ENCODE measurements at places on chromosomes 2 and 18.

- H3K4me1 ChIP-seq = no peaks in the 10 kb centered on the region
- H3K27me3 ChIP-seq = no peaks in the 10 kb centered on the region
- DNase-seq = no peak
Observed at GRCh38 chr2:150211164-150211631, 276.3 kb downstream of the RND3 start.

GRCh38 chr18:12399231-12399630 is 8.5 kb upstream of the PRELID3A start:
- no peak for DNase-seq
- peaks cover 13% of the 10 kb centered on the region for H3K4me1 ChIP-seq
- no peaks in the 10 kb centered on the region for H3K27me3 ChIP-seq
- no peak overlapping the region for H3K4me3 ChIP-seq
- no peaks in the 10 kb centered on the region for H3K36me3 ChIP-seq

- H3K4me3 ChIP-seq = no peak overlapping the region
- DNase-seq = no peak
- no peaks in the 10 kb centered on the region for H3K4me1 ChIP-seq
- no peaks in the 10 kb centered on the region for H3K36me3 ChIP-seq
- H3K27me3 ChIP-seq = no peaks in the 10 kb centered on the region
Observed at GRCh38 chr2:101185656-101186055, 34.5 kb upstream of the TBC1D8 start.

DNA sequence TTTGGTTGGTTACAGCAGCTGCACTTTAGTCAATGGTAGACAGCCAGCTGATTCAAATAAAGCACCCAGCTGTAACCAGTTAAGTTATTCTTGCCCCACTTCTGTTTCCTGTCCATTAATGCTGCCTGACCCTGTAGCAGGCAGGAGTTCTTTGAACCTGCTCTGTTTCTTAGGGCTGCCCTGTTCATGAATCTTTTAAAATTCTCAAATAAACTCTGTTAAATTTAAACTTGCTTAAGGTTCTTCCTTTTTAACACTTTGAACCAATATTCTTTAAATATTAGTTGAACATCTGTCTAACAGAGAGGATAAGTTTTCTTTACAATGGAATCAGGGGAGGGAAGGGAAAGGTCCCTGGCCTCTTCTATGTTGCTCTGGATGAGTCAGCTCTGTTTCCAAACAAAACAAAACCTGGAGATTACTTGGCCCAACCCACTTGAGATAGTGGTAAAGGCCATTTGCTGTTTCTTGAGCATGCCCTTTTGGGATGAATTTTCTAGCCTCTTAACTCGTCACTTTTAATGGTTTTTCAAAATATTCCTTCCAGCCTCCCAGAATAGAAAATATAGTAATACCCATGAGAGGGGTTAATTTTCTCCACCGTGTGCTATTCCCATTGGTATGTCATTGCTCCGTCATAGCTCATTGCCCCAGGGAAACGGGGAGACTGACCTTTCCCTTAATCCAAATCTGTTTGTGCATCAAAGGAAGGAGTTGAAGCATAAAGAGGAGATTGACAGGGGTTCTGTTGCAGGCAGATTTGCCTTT is 112.1 kb upstream of the FHL2 start:
- H3K36me3 ChIP-seq = no peaks in the 10 kb centered on the region
- peaks cover 6% of the 10 kb centered on the region for H3K4me1 ChIP-seq
- peak; percentile 4 for DNase-seq
- no peak overlapping the region for H3K4me3 ChIP-seq
- H3K27ac ChIP-seq = no peak overlapping the region

- no peak overlapping the region for H3K27ac ChIP-seq
- H3K4me1 ChIP-seq = no peaks in the 10 kb centered on the region
- no peaks in the 10 kb centered on the region for H3K36me3 ChIP-seq
- no peak for DNase-seq
Observed at GRCh38 chr2:206218796-206219499, 55.5 kb upstream of the ZDBF2 start.

- H3K27ac ChIP-seq = no peak overlapping the region
- no peak overlapping the region for H3K4me3 ChIP-seq
- H3K36me3 ChIP-seq = no peaks in the 10 kb centered on the region
- no peaks in the 10 kb centered on the region for H3K27me3 ChIP-seq
- no peak for DNase-seq
- no peaks in the 10 kb centered on the region for H3K4me1 ChIP-seq
Observed at GRCh38 chr2:168427451-168427850, 28.6 kb upstream of the CERS6 start.

- H3K4me3 ChIP-seq = no peak overlapping the region
- no peaks in the 10 kb centered on the region for H3K4me1 ChIP-seq
- no peaks in the 10 kb centered on the region for H3K36me3 ChIP-seq
- no peak overlapping the region for H3K27ac ChIP-seq
- H3K27me3 ChIP-seq = no peaks in the 10 kb centered on the region
Observed at GRCh38 chr18:44841221-44841620, 160.5 kb downstream of the SETBP1 start.

GRCh38 chr2:38602136-38602731 is 494 bp downstream of the HNRNPLL start:
- H3K4me3 ChIP-seq = peak overlapping the region; percentile 77
- H3K4me1 ChIP-seq = peaks cover 28% of the 10 kb centered on the region
- H3K36me3 ChIP-seq = no peaks in the 10 kb centered on the region
- H3K27ac ChIP-seq = peak overlapping the region; percentile 95
- DNase-seq = no peak
- no peaks in the 10 kb centered on the region for H3K27me3 ChIP-seq

DNA sequence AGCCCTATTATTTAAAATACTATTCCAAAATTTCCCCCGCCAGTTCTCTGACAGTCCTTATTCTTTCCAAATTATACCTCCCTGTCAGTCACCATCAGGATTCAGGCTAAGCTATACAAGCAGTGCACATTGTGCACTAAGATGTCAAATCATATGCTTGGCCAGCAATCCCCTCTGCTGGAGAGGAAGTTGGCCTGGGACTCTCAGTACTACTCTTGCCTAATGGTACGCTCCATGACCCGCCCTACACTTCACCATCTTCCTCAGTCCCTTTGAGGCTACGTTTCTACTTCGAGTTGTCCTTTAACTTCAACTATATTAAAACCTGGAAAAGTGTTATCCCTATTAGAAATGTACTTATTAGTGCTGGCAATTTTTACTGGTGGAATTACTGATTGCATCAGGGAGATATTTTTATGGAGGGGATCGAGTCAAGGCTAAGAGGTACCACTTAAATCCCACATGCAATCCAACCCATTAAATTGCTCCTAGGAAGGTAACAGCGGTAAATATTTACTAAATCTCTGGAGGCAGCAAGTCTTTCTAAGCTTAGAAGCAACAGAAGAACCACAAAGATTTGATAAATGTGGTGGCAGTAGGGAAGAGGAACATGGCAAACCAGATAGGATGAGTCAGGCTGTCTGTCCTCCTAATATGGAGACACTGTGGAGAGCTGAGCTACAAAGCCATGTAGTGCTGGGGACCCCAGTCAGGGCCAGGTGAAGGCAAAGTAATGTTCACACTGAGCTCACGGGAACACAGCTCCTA is 2.7 kb downstream of the USP40 start:
- H3K4me1 ChIP-seq = peaks cover 7% of the 10 kb centered on the region
- H3K27ac ChIP-seq = no peak overlapping the region
- no peak overlapping the region for H3K4me3 ChIP-seq
- peaks cover 5% of the 10 kb centered on the region for H3K36me3 ChIP-seq
- DNase-seq = no peak

GRCh38 chr2:190837952-190838361 is 42.7 kb upstream of the GLS start:
- H3K4me3 ChIP-seq = no peak overlapping the region
- H3K4me1 ChIP-seq = peaks cover 34% of the 10 kb centered on the region
- no peaks in the 10 kb centered on the region for H3K27me3 ChIP-seq
- H3K36me3 ChIP-seq = no peaks in the 10 kb centered on the region
- peak overlapping the region; percentile 28 for H3K27ac ChIP-seq
- no peak for DNase-seq

DNA sequence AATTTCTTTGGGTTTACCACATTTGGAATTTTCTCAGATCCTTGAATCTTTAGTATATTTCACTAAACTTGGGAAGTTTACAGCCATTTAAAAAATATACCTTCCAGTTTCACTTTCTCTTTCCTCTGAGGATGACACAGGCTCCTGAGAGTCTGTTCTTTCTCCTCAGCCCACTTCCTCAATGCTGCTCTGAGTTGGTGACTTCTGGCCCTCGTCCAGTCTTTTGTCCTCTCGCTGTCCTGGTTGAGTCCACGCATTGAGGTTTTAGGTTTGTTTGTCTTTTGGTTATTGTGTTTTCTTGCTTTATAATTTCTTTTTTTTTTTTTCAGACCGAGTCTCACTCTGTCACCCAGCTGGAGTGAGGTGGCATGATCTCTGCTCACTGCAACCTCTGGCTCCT is 40.7 kb upstream of the GALR1 start:
- no peaks in the 10 kb centered on the region for H3K27me3 ChIP-seq
- H3K4me1 ChIP-seq = peaks cover 8% of the 10 kb centered on the region
- no peaks in the 10 kb centered on the region for H3K36me3 ChIP-seq
- H3K4me3 ChIP-seq = no peak overlapping the region

Data from HCT116 (cell line).